Stimulated activated CD4-positive, alpha-beta T cell treated with anti-CD3 and anti-CD28 coated beads, Interleukin-12 subunit alpha, Interleukin-12 subunit beta, amount 100 ng/mL, for 48 hours (primary cell): ENCODE measurements at places on chromosomes 16 and 17.

DNA sequence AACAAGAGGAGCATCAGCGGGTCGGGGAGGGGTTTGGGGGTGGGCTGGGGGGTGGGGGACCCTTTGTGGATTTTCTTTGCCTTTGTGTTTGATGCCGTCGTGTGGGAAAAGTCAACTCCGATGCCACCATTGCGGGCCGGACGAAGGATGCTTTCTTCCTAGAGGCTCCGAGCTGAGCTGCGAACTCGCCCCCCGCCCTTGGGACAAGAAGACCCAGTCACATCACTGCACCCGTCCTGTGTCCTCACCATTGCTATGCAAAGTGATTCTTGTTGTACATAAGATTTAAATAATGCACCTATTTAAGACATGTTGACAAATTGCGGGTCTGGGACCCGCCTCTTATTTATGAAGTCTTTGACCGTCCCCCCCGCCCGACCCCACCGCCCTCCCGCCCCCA, 69.0 kb upstream of the PLCG2 start:
- no peak for DNase-seq

- no peak for DNase-seq
These were observed 814 bp upstream of the DYNLL2 start for GRCh38 chr17:58082341-58082869.

- DNase-seq = no peak
These were observed 21.0 kb upstream of the ZNF652 start for GRCh38 chr17:49383060-49383459.

DNA sequence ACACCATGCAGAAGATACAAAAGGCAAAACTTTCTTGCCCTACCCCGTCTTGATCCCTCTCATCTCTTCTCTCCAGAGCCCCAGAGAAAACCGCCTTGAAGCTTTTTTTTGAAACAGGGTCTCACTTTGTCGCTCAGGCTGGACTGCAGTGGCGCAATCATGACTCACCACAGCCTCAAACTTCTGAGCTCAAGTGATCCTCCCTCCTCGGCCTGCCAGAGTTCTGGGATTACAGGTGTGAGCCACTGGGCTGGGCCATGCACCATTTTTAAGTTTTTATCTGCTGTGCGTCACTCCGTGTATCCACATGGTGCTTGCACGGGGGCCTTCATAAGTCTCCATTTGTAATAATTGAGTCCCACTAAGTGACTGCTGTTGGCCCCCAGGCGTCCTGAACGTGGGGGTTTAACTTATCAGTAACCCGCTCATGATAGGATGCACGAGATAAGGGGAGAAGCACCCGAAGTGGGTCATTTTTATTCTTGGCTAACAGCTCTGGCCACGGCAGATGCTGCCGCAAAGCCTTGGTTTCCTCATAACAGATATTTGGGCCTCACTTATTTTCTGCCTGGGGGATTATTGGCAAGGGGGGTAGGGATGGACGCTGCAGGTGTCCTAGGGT, 8.6 kb downstream of the DNAH17 start:
- DNase-seq = no peak

DNA sequence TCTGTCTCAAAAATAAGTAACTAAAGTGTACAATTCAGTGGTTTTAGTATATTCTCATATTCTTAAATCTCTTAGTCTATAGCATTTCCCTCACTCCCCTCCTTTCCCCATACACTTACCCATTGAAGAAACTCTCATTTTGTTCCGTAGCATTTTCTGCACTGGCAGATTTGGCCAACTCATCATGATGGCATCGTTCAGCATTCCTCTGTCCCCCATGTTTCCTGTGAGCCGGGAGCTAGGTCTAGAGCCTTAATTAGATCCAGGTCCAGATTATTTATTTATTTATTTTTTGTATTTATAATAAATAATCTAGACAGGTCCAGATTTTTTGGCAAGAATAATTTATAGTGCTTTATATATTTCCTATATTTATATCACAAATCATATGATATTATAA, 31.0 kb downstream of the HEATR3 start:
- no peak for DNase-seq

DNA sequence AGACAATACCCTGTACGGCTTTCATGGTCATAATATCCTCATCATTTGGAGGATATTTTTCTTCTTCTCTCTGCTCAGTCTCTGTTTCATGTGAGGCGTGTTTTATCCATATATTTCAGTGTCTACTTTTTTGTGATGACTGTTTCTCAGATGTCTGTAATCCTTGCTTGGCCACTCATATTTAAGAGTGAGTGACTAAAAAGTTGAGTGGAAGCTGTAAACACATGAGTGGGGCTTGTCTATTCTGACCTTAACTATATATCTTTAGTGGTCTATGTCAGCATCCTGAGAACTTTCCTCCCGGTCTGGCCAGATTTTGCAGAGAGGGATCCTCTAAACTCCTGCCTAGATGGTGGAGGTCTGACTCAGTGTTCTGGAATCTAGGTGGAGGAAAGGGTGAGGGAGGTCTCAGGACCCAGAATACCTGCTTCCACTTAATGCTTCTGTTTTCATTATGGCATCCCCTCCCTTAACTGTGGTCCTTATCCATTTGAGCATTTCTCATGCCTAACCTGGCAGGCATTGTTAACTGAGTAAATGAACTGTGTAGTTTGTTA, 6.0 kb downstream of the DDX19B start:
- no peak for DNase-seq

- DNase-seq = no peak
These were observed 93.4 kb downstream of the IRF8 start for GRCh38 chr16:85992359-85992758.

GRCh38 chr16:57231821-57232350, 13.2 kb upstream of the ARL2BP start:
- no peak for DNase-seq

DNA sequence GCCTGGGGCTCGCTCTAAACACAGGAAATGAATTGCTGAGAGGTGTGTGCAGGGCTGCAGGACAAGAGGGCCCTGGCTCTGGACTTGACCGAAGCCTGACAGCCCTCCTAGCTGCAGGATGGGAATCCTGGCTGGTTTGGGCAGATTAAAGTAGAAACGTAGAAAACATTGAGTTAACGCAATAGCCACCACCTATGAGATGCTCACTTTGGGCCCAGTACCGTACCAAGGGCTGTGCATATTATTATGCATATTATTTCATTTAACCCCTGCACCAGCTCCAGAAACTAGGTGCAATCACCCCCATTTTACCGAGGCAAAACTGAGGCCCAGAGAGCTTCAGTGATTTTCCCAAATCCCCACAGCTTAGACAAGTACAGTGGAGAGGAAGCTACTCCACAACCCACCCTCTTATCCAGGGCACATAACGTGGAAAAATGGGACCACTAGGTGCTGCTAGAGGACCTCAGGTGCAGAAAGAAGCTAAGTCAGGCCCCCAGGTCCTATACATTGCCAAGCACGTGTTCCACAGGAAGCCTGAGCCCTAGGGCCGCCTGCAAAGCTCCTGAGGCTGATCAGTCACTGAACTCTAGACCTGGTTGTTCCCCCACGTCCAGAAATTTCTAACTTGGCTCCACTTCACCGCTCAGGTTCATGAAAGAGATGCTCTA, 79.2 kb downstream of the MYH11 start:
- DNase-seq = no peak

DNA sequence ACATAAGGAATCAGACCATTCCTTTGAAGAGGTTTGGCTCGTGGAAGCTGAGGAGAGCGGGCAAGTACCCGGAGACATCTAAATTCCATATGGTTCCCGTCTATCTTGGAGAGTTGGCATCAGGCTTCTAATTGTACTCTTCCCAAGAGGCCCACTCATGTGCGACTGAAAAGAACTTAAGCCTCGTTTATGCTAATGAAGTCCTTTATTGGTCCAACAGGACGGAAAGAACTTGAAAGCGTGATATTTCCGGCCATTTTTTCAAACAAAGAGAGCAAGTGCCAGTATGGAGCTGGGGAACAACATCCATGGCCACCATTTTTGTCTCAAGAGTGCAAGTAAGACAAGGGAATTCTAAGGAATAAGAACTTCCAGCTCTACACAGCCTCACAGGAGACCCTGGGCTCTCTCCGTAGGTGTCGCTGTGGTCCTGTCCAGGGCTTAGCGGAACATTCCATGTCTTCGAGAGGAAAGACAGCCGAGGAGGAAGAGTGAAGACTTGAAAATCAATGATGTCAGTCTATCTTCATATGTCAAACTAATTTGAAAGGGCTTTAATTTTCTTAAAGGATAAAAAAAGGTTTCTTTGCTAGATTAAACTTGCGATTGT, 566.0 kb upstream of the PSMD7 start:
- DNase-seq = no peak

GRCh38 chr16:17970816-17971331, 365.7 kb downstream of the NPIPA8 start:
- DNase-seq = no peak

DNA sequence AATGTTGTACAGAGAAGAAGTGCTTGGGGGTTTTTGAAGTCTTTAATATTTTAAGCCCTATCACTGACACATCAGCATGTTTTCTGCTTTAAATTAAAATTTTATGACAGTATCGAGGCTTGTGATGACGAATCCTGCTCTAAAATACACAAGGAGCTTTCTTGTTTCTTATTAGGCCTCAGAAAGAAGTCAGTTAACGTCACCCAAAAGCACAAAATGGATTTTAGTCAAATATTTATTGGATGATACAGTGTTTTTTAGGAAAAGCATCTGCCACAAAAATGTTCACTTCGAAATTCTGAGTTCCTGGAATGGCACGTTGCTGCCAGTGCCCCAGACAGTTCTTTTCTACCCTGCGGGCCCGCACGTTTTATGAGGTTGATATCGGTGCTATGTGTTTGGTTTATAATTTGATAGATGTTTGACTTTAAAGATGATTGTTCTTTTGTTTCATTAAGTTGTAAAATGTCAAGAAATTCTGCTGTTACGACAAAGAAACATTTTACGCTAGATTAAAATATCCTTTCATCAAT, 57.8 kb downstream of the HLF start:
- no peak for DNase-seq

- DNase-seq = no peak
These were observed 81.4 kb downstream of the GRIN2A start for GRCh38 chr16:10100829-10101228.

DNA sequence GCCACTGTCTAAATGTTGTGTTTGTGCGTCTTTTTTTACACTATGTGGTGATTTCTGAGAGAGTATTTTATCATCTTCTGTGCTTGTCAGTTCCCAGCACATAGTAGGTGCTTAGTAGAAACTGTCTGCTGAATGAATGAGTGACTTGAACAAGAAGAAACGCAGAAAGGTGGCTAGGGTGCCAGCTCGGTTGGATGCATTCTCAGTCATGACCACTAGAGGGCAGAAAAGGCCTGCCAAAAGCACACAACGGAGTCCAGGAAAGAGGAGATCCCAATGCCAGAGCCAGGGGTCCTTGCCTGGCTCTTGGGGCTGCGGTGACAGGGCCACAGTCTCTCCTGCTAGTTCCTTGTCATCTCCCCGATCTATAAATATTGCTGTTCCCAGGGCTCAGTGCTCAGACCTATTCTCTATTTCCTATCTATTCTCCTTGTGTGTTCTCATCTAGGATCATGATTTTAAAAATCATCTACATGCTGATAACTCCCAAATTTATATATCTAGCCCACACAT, 57.3 kb upstream of the CCL1 start:
- peak; percentile 37 for DNase-seq

- no peak for DNase-seq
These were observed 14.9 kb upstream of the NFATC3 start for GRCh38 chr16:68070249-68070730.
